Left renal cortex interstitium (tissue), 4 donors: ENCODE measurements at places on chromosomes 6 and 20. TPM values are rescaled to one million over a fixed set of nuclear protein-coding genes. Genes with fewer than 3 reads are reported as not detected.

DNA sequence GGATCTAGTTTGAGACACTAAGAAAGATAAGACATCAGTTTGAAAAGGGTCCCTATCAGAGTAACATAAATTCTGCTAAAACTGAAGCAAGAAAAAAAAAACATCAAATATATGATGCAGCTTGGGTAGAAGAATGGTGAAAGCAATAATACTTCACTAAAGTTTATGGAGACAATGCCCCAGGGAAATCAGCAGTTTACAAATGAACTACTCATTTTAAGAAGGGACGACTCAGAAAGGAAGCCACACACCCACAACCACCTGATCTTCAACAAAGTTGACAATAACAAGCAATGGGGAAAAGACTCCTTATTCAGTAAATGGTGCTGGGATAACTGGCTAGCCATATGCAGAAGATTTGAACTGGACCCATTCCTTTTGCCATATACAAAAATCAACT is 143.5 kb downstream of the TPBG start:
- DNase-seq = no peak

DNA sequence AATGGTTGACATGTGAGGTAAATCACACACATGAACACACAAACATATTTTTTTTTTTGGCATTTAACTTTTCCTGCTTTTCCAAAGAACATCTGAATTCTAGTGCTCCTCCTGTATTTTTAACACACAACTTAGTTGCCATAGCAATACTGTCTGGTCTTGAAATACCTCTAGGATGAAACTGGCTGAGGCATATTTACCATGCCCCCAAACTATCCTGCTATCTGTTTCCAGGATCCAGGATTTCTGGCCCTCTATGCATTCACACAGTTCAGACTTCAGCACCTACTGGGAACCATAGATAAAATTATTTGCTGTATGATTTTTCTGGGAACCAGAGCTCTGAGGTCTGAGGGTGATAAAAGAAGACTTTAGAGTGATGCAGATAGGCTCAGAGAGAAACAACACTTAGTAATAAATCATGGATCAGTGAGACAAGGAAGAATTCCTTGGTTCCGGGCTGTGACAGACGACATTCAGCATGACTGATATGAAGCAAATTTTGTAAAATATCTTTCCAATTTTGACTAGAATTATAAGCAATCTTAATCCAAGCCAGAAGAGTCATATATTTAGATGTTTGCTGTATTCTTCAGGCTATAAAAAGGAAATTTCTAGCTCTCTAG is 359.7 kb downstream of the BTBD9 start:
- no peak for DNase-seq

CGA gene
- polyA plus RNA-seq = 2.4 TPM

TAAR6 gene
- not detected for polyA plus RNA-seq

PLEKHG1 gene
- 44.5 TPM for polyA plus RNA-seq
